ENCODE measurements at places on chromosomes 1 and 21.
A peak's percentile ranks its signal among the peaks of the same experiment; 100 is the strongest.

DNA sequence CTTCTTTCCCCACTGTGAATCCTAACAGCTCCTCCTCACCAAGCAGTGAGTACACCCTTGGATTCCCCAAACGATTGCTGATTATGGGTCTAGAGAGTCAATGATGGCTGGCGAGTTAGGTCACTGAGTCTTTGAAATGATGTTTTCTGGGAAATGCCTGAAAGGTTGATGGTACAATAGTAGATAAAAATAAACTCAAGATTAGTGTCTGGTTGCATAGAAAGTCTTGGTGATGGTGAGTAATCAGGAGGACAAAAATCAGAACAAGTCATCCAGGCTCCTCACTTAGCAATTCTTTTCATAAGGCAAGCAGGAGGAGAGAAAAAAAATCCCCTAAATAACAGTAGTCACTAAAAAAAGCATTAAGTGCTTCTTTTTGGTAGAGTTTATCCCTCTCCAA lies 22.6 kb downstream of the HLX start:
- no peak for DNase-seq

GRCh38 chr1:65524931-65525265 lies 104.4 kb downstream of the LEPR start:
- no peak for DNase-seq

- DNase-seq = no peak
Measured at GRCh38 chr1:111639602-111640198, 20.1 kb downstream of the RAP1A start.

- no peak for DNase-seq
Measured at GRCh38 chr1:98400446-98400845, 261.1 kb upstream of the SNX7 start.

GRCh38 chr1:156422602-156423091 lies 53.6 kb downstream of the RHBG start:
- DNase-seq = no peak

DNA sequence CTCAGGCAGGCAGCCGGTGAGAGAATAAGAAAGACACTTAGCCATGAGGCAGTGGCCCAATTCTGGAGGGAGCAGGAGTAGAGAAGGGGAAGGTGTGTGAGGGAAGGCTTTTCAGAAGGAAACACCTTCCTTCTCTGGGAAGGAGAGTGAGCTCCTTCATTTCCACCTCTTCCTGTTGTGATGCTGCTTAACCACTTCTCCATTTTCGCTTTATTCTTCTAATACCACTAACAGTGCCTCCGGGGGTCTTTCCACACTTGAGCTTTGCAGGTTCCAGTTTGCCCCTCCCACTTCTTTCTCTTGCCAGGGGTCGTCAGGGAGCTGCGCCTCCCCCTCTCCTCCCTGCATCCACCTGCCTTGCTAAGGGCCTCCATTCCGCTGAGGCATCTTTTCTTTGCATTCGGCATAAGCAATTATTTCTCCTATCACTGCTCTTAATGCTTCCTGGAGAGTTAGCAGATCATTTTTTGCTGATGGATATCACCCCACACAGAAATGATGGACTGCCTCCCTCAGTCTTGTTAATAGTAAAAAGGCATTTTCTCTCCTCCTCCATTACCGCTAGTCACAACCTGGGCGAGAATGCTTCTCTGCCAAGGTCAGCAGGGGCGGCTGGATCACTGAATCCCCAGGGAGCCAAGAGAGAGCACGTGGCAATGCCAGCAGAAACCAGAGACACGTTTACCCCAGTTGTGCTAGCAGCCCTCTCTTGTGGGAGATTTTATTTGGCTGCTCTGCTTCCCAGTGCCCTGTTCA lies 74.8 kb downstream of the ELAVL4 start:
- peak; percentile 46 for DNase-seq

- DNase-seq = no peak
Measured at GRCh38 chr21:19510653-19511052, 1107.1 kb upstream of the TMPRSS15 start.

DNA sequence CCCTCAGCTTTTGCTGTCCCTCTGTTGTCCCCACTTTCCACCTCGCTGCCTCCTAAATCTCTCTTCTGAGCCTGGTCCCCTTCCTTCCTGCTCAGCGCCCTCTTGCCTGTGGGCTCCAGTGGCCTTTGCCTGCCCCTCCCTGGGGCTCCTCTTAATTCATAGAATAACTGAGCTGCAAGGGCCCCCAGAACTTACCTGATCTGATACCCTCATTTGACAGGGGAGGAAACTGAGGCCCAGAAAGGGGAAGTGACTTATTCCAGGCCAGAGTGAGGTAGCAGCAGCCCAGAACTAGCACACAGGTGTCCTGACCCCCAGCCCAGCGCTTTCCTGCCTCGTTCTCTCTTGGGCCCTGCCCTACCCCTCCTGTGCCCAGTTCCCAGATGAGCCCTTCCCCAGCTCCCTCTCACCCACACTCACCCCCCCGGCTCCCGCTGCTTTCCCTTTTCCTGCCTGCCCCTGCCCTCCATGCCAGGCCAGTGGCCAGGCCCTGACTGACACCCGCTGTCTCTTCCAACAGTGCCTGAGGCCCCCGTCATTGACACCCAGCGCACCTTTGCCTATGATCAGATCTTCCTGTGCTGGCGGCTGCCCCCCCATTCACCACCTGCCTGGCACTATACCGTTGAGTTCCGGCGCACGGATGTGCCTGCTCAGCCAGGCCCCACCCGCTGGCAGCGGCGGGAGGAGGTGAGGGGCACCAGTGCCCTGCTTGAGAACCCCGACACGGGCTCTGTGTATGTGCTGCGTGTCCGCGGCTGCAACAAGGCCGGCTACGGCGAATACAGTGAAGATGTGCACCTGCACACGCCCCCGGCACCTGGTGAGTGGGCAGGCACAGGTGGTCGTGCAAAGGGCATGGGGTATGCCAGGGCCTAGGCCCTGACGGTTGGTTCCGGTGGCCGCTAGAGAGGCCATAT lies 5.7 kb downstream of the TRIM46 start:
- no peak for DNase-seq

DNA sequence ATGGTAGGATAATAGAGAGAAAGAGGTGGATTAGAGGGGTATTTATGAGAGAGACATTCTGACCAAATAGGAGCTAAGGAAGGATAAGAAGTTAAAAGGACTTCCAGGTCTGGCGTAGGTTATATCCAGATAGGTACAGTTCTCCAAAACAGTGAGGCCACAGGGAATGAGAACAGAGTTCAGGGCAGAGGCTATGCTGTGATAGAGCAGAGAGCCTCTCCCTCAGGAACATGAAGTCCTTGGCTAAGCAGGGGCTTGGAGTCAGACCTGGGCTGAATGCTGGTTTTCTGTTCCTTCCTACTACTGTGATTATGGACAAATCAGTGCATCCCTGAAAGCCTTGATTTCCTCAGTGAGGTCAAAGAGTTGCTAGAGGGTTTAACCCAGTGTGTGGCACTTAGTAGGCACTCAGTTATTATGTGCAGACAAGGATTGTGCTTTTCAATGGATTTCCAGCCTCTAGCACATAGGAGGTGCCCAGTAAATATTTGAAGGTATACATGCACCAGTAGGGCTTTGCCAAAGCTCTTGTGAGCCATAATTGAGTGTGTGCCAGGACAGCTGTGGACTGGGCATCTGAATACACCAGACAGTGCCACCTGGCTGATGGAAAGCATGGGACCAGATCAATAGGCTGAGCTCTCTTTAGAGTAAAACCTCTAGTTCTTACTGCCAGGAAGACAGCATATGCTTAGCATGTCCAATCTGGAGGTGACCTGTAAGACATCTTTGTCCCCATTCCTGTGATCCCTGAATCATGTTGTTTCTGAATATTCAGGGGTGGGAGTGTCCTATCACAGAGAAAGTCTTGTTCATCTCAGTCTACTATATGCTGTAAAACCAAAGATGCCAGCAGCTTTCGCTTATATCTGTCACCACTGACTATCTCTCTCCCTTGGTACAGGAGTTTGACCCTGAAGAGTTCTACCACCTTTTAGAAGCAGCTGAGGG lies 111.1 kb downstream of the PIK3R3 start:
- no peak for DNase-seq

DNA sequence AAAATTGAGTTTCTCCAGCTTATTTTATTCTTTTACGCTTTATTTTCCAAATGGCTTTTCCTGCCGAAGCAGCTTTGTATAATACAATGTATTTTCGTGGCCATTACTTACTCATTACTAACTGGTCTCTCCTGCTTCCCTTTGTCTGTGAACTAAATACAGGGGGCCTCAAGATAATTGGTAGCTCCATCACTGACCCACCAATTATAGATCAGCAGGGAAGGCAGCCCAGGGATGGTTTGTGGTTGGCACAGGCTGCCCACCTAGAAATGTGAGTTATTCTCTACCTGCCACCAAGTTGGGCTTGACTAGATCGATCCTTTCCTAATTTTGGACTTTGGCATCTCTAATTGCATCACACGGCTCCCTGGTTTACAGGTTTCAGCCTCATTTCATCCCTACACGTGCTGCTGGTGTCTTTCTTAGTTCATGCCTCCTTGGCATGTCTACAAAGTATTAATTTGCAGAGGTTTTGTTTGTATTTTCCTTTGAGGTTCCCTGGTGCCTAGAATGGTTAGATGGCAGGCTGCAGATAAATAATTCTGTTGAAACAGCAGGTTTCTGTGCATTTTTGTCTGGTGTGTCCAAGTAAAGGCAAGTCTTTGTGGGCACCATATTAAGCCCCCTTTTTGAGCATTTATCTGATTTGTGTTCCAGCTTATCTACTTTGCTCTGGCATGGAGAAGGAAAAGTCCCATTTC lies 35.2 kb downstream of the PEX14 start:
- DNase-seq = no peak

- no peak for DNase-seq
Measured at GRCh38 chr21:36063375-36064084, 3.2 kb upstream of the SETD4 start.

- no peak for DNase-seq
Measured at GRCh38 chr1:41681331-41682098, 197.0 kb upstream of the EDN2 start.

DNA sequence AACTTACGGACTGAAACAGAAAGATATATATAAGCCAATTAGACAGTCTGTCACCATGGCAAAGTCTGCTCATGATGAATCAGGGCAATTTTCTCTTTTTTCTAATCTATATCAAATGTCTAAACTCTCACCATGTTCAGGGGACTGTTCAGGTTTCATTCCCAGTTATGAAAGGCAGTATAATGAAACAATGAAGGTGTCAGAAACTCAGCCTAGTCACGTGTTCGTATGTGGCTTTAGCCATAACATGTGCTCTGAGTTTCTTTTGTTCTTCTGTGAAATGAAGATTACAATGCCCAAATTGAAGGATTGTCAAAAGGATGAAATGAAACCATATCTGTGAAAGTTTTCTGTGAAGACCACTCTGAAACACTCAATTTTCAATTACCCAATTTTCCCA lies 392.9 kb downstream of the DSCAM start:
- DNase-seq = no peak

DNA sequence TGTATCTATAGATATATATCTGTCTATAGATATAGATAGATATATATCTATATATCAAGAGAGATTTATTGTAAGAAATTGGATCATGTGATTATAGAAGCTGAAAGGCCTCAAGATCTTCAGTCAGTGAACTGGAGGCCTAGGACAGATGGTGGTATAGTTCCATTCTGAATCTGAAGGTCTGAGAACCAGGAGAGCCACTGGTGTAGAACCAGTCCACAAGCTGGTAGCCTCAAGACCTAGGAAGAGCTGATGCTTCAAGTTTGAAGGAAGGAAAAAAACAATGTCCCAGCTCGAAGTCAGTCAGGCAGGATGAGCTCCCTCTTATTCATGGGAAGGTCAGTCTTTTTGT lies 213.2 kb upstream of the JUN start:
- no peak for DNase-seq

DNA sequence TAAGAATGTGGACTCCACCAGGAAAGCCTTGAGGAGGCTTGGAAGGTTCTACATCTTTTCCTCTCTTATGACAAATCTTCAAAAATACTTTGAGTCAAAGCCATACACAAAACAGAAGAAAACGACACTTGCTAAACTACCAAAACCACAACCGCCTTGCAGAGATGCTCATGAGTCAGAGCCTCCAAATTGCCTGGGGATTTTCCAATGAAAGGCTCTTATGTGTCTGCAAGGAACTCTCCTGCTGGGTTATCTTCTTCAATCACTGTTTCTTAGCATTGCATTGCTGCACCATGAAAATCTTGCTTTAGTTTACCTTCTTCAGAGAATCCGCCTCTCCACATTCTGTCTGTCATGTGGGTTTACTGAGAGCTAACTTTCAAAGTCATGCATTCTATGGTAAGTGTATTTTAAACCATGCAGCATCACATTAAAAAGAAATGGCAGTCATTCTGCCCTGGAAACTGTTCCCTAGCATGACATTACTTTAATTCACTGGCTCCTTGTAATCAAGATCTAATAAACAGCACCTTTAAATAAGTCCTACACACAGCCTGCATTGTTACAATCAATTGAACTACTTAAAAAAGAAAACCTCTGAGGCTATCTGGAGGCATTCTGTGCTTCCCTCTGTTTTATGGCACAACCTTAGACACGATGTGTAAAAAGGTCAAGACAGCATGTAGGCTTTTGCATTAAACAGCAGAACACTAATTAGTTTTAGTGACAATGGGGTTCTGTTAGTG lies 210.0 kb upstream of the FOXD3 start:
- DNase-seq = no peak

- DNase-seq = no peak
Measured at GRCh38 chr1:64922336-64922735, 44.0 kb downstream of the JAK1 start.

DNA sequence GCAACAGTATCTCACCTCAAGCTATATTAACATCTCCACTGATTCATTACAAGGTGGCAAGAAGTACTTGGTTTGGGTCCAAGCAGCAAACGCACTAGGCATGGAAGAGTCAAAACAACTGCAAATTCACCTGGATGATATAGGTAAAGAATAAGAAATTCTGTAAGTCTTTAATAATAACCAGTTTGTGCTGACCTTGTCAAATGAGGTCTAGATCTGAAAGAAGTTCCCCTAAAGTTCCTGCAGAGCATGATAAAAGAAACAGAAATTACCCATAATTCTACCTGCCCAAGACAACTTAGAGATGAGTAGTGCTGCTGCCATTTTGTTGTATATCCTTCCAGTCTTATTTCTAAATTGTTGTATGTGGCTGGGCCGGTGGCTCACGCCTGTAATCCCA lies 34.5 kb downstream of the IL23R start:
- no peak for DNase-seq

DNA sequence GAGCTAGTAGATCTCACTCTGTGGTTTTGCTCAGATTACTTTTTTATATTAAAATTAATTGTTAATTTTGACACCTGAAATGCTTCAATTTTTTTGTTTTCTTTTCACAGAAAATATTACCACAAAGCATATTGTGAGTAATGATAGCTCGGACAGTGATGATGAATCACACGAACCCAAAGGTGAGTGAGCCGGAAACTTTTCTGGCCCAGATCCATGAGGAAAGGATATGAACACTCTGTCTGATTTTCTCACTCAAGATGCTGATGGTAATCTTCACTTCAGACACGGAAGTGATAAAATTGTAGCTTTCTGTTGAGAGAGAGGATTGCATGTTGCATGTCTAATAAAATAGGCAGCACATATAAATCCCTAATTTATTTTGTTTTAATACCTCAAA lies 121.8 kb downstream of the PLA2G4A start:
- no peak for DNase-seq
